ENCODE measurements at places on chromosomes 6 and 20.

- DNase-seq, result no peak
These were observed 16.8 kb downstream of the HLA-B start for GRCh38 chr6:31340228-31340627.

DNA sequence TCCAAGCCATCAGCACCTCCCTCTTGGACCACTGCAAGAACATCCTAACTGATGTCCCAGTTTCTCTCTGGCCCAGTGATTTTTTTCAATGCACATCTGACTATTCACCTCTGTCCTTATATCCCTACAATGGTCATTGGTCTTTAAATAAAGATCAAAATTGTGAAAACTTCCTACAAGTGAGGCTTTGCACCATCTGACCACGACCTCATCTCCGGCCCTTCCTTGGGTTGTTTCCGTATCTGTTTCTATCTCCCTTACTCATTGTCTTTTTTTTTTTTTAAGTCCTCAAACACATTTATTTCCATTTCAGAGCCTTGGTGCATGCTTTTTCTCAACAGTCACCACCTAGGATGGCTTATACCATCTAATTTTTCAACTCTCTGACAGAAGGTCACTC, 88.1 kb downstream of the IPCEF1 start:
- DNase-seq, result peak; percentile 61

- no peak for DNase-seq
These were observed 37.1 kb downstream of the CDH22 start for GRCh38 chr20:46270977-46271744.

DNA sequence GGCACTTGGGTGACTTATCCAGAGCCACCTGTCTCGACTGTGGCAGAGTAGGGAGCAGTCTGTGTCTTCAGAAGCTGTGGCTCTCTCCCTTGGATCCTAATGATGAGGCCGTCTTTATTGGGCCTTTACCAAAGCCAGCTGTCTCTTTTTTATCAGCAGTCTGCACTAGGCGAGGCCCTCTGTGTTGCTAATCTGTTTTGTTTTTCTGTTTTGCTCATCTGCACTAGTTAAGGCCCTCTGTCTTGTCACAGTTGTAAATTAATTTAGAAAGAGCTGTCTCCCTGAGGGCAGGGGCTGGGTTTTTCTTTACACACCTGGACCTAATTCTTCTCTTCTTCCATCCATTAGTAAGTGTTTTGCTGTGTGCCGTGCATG, 45.0 kb downstream of the CDS2 start:
- DNase-seq, result no peak

DNA sequence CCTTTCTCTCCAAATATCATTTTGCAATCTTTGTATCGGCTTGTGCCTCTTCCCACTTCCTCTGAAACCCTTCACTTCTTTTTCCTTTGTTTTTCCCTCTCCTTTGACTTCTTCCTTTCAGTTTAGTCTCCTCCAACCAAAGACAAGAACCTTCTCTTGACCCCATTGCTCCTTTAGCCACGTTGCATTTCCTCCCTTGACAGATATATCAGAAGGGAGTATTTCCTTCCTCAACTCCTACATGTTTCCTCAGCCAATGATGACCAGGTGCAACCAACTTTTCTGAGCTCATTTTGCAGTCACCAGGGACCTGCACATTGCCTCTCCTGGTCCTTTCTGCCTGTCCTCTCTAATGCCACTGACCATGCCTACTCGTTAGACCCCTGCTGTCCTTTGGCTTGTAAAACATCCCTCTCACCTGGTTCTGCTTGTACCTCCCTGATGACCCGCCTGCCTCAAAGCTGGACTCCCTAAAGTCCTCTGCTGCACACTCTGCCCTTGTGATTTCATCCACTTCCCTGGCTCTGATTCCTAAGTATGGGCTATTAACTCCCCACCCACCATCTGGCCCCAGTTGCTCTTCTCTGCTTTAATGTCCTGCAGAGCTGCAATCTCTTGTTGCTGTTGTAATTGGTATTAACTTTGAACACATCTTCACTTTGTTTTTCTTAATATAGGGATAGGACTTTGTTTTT, 27.4 kb downstream of the SLC22A16 start:
- peak; percentile 21 for DNase-seq

- DNase-seq, result no peak
These were observed 7.8 kb downstream of the RWDD1 start for GRCh38 chr6:116579143-116579542.

DNA sequence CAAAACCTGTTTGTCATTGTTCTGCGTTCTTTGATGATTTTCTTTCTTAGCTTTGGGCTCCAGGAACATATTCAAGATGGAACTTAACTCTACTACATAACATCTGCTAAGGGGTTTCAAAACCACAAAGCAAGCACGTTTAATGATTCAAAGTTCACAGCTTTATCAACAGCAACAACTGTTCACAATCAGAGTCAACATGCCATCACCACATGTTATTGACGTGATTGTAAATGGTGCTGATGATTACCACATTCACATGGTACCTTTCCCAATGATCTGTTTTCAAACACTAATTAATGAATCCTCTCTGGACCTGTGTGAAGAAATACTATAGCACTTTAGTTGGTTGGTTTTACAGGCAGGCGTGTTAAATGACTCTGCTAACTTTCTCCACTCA, 180.6 kb upstream of the CEP162 start:
- DNase-seq, result no peak

GRCh38 chr20:60624066-60624465, 628.0 kb upstream of the CDH4 start:
- no peak for DNase-seq

DNA sequence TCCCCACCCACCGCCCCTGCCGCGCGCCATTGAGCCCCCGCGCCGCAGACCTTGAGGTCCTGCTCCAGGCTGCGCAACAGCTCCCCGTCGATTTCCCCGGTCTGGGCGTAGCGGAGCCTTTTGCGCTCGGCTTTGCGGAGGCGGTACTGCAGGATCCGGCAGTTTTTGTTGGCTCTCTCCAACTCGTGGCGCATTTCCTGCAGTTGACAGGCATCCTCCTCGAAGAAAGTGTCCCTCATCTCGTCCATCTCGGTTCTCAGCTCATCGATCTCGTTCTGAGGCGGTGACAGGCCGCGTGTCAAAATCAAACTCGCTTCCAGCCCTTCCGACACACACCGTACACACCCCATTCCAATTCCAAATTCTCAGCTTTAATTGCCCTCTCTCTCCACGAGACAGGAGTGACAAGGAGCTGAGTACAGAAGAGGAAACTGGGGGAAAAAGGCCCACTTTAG, 4.3 kb downstream of the MTCL3 start:
- peak; percentile 68 for DNase-seq

DNA sequence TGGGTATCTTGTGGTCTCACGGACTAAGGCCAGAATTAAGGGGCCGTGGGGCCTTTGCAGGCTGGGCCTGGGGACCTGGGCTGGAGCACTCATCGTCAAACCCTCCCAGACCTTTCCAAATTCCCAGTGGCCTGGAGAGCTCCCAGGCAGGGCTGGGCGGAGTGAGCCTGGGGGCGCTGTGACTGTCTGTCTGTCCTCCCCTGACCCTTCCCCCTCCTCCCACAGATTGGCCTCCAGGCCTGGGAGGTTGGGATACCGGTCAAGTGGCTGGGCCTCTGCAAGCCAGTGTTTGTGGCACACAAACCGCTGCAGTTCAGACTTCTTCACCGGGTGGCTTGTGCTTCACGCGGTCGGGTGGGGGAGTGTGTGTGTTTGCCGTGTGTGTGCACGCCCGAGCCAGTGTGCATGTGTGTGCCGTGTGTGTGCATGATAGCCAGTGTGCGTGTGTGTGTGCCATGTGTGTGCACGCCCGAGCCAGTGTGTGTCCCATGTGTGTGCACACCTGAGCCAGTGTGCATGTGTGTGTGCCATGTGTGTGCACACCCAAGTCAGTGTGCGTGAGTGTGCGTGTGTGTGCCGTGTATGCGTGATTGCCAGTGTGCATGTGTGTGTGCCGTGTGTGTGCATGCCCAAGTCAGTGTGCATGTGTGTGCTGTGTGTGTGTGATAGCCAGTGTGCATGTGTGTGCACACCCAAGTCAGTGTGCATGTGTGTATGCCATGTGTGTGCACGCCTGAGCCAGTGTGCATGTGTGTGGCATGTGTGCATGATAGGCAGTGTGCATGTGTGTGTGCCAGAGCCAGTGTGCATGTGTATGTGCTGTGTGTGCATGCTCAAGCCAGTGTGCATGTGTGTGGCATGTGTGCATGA, 6.3 kb downstream of the RBBP8NL start:
- no peak for DNase-seq

DNA sequence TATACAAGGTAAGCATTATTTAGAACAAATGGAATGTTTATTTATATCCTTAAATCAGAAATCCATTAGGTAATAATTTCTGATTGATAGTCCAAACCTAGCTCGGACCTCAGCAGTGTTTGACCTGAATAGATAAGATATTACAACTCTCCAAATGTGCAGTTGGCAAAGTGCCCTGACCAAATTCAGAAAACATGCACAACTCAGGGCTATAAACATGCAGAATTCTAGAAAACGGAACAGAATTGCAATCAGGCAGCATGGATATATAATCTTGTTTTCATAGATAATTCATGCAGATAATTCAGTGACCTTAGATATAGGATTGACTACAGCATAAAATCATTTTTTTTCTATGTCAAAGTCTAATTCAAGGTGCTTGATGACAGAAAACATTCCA, 626.6 kb upstream of the CITED2 start:
- DNase-seq, result no peak

- DNase-seq, result no peak
These were observed 4.2 kb downstream of the PRSS16 start for GRCh38 chr6:27251606-27252251.

DNA sequence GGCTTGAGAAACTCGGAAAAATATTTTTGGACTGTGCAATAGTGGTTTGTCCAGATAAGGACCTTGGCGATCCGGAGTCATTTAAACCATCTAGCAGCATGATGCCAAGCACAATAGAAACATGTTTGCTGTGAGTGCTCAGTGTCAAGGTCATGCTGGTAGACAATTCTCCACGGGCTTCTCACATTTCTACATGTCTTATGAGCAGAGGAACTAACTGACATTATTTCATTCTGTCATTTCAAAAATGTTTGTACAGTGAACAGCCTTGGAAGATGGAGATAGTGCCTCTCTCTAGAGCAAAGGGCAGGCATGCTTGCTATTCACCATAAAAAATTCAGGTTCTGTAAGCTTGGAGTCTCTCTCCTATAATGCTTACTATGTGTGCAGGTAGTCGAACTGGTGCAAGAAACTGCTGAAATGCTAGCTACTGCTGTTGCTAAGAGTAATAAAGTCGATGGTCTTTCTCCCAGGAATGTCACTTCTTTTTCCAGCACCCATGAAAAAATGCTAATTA, 25.4 kb upstream of the CCN2 start:
- no peak for DNase-seq

- no peak for DNase-seq
These were observed 88.9 kb downstream of the COL12A1 start for GRCh38 chr6:75116946-75117345.

DNA sequence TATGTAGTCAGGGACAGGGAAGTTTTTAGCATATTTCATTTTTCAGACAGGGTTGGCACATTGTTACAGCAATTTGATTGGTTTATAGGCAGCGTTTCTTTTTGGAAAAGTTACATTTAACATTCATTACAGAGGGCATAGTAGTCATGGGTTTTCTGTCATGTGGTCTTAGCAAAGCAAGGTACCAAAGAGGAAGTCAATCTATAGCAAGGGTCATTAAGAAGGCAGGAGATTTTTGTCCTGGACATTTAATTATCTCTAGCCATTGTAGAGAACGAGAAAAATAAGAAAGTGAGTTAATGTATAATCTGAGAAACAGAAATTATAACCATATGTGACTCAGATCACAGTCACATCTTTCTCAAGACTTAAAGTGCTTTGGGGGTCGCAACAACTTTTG, 47.4 kb downstream of the TPD52L1 start:
- peak; percentile 18 for DNase-seq

DNA sequence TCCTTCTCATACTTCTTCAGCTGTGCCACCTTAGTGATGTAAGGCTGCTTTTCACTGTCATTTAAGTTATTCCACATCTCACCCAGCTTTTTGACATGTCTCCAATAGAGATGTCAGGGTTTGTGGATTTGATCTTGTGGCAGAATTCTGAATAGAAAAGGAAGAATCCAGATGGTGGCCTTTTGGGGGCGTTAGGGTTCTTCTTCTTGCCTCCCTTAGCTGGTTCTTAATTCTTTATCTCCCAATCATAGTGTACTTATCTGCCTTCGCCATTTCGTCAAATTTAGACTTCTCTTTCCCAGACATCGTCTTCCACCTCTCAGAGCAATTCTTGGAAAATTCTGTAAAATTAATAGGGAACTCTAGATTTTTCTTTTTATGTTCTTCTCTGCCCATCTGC, 422.9 kb downstream of the GJA1 start:
- no peak for DNase-seq

- DNase-seq, result no peak
These were observed 9.0 kb upstream of the DDX27 start for GRCh38 chr20:49210101-49210756.

- no peak for DNase-seq
These were observed 13.1 kb downstream of the JAG1 start for GRCh38 chr20:10660661-10661060.

GRCh38 chr6:153145591-153145990, 14.5 kb upstream of the RGS17 start:
- DNase-seq, result no peak

DNA sequence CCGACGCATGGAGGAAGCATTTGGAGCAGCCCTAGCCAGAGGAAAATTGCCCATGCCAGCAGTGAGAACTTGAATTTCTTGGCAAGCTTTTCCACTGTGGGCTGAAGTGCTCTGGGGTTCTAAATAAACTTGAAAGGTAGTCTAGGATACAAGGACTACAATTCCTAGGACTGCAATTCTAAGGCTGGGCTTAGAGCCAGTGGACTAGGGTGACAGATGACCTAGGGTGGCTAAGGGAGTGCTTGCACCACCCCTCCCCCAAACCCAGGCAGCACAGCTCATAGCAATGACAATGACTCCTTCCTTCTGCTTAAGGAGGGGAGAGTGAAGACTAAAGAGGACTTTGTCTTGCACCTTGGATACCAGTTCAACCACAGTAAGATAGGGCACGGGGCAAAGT, 122.3 kb downstream of the THBS2 start:
- no peak for DNase-seq

DNA sequence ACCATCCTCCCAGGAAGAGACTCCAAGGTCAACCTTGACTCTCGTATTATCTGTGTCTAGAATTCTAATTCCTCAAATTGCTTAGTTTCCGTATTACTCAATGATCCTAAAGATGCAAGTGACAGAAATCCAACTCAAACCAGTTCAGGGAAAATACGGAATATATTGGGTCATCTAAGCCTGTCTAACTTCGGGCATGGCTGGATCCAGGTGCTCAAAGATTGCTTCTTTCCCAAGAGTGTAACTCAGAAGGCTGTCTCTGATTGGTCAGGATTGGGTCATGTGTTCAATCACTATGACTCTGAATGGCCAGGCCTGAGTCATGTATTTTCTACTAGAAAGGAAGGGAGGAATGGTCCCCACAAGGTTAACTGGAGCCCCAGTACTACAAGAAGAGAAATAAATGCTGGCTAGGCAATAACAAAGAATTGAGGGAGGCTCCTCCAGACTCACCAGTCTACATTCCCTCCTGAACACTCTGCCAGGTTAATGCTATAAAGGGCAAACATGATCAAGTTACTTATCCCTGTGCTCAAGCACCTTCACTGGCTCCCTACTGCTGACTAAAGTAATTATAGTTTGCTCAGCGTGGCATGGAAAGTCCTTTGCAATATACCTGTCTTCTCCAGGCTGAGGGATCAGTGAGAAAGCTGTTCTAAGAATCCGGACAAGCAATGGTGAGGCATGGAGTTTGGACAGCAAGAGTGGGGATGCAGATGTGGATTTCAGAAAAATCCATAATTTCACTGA, 15.4 kb upstream of the PREX1 start:
- DNase-seq, result peak; percentile 53

Data from suppressor macrophage treated with lipopolysaccharide for 1 hour (primary cell).